ENCODE measurements at places on chromosomes 2 and 18.

DNA sequence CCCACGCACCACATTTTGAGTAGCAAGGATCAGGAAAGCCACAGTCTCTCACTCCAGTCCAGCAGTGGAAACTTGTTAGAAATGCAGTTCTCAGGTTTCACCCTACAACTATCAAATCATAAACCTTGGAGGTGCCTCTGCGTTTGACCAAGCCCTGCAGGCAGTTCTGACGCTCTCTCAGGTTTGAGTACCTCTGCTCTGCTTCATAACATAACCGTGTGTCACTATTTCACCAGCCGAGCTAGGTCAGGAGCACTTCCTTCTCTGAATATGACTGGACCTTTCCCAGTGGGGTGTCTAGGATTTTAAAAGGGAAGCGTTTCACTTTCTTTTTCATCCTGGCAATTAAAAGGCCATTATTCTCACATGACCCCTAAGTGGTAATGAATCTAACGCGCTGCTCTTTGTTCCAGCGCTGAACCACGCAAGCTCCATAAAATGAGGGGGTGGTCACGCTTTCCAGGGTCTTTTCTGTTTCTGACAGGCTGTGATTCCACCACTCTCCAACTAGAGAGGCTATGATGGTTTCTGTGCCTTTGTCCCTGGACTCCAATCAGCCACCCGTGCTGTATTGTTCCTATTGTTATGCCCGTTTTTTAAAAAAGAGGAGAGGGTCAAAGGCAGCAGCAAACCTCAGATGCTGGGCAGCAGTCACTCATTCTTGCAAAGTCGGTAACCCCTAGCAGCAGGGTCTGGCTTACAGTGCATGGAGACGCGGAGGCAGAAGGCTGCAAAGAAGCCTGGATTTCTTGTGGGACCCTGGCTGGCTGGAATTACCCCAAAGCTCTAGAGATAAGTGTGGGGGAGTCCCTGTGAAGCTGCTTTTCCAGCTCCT, 75.2 kb upstream of the CTNNA2 start:
- DNase-seq, result no peak

DNA sequence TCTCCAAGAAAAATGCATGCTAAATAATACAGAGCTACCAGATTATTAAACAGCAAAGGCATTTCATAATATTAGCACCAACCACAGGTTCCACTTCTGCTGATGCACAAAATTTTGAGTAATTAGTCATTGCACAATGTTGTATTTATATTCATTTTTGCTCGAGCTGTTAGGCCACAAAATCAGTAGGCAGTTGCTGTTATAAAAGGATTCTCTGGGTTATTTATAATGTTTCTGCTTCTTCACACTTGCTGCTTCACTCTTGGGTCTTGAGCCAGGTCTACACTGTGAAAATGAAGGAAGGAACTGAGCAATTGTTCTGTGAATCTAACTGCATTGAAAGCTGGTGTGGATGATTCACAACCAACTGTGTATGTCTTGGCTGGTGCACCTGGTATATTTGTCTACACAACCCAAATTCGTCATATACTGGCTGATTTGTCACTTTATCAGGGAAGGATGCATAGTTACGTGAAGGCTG, 38.3 kb downstream of the MRPL33 start:
- peak; percentile 93 for DNase-seq

DNA sequence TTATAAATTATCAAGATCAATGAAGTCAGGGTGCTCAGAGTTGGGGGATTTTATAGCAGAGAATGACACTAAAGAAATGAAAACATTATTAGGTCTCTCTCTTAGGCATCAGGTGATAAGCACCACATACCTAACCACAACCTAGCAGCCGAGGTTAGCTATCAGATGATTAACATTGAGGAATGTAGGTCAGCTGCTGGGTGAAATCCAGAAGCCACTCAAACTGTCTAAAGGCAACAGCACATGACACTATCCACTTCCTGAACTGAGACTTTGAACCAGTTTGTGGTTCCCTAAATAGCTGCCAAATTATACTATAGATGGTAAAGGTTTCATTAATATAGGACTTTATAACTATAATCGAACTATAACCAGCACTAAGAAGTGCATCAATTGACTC, 4.7 kb downstream of the EPG5 start:
- DNase-seq, result peak; percentile 78

- peak; percentile 61 for DNase-seq
Observed at GRCh38 chr2:65435625-65436168, 3.3 kb upstream of the SPRED2 start.

DNA sequence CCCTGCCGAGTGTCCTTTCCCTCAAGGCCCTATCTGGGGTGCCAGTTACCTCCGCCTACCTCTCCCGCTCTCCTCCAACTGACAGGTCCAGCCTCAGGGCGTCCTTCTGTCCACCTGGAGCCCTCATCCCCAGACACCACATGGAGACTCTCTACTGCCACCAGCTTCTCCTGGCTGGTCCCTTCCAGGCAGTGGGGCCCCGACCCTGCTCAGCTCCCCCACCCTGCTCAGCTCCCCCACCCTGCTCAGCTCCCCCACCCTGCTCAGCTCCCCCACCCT, 74.0 kb upstream of the ODC1 start:
- no peak for DNase-seq

DNA sequence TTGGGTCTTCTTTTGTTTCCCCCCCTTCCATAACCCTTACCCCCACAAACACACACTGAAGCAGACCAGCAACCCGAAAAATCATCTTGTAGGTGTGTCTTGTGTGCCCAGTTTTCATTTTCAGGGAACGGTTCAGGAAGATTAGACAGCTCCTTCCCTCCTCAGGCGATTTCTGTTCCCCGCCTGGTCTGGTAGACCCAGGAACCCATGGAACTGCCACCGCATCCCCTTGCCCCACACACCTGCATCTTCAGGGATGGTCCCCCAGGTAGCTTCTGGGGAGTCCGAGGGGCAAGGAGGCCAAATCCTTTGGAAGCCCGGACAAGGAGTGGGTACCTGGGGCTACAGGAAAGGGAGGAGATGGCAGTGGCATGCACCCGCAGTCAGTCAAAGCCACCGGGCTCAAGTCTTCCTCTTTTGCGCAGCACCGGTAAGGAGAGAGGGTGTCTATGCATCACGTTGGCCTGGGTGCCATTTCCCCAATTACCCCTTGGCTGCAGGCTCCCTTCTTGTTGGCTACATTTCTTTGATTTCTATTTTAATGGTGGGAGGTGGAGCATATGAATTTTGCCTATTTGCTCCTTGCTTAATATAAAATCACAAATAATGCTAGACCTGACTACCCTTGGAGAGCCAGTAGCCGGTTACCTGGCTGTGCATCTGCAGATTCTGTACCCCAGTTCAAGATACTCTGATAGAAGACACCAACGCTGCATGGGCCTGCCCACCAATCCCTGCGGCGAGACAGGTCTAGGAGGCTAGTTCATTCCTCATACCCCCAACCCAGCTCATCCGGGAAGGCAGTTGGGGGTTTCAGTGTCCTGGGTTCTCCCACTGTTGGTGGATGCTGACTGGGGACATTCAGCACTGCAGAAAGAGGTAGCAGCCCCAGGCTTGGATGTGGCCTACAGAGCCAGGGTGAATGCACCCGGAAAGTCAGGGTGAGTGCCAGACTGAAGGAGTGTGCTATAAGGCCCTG, 30.0 kb upstream of the ATP6V1B1 start:
- DNase-seq, result no peak

- no peak for DNase-seq
Observed at GRCh38 chr2:135424849-135425248, 106.2 kb downstream of the ZRANB3 start.

- DNase-seq, result no peak
Observed at GRCh38 chr2:63486861-63487290, 101.4 kb downstream of the WDPCP start.

- no peak for DNase-seq
Observed at GRCh38 chr2:9086465-9086864, 83.0 kb upstream of the MBOAT2 start.

- no peak for DNase-seq
Observed at GRCh38 chr18:51569153-51569552, 371.7 kb upstream of the MEX3C start.

DNA sequence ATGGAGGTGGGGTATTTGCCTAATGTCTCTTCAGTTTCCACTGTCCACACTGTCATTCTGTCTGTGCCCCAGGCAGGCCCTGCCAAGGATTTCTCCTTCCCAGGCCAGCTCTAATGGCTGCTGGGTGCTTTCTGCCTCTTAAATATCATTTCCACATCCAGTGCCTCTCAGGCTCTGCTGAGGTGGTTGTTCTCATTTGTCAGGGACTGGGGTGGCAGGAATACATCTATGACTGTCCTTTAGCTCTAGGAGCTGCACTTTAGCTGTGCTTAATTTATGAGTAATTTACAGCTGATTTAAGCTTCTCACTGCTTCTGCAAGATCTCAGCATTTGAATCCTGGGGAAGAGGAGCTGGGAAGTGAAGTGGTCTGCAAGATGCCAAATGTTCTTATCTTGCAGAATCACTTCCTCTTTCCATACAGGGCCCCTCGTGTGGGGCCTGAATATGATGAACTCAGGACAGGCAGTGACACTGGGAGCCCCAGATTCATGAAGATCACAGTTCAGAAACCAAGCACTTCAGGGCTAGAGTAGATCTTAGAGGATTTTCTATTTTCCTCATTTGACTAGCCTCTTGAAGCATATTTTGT, 150.2 kb downstream of the FSHR start:
- DNase-seq, result no peak
